ENCODE measurements at places on chromosomes 4 and X.

DNA sequence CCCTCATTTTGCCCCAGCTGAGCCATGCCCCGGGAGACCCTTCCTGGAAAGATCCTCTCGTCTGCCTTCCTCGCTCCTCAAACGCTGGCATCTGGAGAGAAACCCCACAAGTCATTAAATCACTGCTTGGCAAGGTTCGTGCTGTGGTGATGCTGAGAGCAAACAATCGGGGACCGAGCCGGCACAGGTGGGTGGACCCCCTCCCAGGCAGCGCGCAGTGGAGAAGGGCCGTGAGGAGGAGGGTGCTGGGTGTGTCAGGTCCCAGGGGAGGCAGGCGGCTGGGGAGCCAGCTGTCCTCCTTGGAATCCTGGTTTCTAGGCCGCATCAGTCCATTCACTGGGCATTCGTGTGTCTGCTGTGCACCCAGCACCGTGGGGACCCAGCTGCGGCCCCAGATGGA is 64.9 kb upstream of the PSAPL1 start:
- no peak for DNase-seq

DNA sequence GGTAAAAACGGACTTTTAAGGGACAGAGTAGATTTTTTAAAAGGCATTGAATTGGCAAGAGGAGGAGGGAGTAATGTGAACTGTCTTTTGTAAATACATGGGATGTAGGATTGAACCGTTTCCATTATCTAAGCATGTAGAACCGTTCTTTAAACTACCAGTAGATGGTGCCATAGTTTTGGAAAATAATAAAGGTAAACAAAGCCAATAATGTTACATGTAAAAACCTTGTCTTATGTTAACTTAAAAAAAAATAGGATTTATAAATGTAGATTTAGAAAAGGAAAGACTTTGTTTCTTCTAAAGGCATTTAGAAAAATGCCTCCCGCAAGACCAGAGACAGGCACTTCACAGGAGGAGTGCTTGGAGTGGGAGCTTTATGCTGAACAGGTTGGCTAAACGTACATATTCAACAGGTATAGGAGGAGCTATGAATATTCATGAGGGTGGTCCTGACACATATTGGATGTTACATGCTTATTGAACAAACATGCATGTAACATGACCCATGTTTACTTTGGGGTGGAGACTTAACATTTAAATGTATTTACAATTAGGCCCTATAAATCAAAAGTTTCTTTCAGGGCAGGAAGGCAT is 45.5 kb upstream of the FAM241A start:
- DNase-seq, result no peak

- no peak for DNase-seq
These were observed 65.9 kb downstream of the ZNF711 start for GRCh38 chrX:85309717-85310116.

DNA sequence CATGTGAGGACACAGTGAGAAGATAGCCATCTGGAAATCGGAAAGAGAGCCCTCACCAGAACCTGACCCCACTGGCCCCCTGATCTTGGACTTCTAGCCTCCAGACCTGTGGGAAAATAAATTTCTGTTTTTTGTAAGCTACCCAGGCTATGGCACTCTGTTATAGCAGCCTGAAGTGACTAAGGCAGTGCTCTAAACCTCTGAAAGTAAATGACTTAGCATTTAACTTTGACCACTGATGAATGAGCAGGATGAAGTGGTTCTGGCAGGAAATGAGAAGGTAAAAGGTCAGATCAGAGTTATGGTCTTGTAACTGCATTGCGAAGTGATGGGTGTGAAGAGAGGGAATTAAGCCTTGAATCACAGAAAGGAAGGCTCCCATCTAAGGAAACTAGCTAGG is 17.0 kb downstream of the GPAT3 start:
- DNase-seq, result peak; percentile 73

DNA sequence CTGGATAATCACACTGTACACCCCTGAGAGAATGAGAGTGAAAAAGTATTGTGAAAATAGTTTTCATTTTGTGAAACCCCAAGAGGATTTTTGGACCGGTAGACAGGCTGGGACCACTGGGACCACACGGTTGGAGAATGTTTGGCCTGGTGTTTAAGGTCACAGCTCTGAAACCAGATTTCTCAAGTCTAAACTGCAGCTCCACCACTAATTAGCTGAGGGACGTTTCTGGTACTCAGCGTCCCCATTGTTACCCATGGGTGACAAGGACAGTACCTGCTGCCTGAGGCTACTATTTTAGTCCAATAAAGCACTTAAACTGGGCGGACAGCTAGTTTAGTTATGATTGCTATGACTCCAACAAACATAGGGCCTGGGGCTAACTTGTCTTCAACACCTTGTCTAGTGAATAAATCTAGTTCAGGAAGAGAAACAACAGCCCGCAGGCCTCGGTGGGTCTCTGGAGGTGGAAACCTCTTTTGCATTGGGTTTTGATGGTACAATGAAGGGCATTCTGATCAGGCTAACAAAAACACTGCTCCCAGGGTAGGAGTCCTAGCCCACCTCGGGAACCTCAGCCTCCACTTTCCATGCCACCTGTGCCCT is 509 bp upstream of the USP11 start:
- DNase-seq, result no peak

GRCh38 chrX:10235851-10236250 is 79.1 kb downstream of the CLCN4 start:
- no peak for DNase-seq

- DNase-seq, result no peak
These were observed 26.1 kb downstream of the ZRSR2 start for GRCh38 chrX:15816438-15816809.

DNA sequence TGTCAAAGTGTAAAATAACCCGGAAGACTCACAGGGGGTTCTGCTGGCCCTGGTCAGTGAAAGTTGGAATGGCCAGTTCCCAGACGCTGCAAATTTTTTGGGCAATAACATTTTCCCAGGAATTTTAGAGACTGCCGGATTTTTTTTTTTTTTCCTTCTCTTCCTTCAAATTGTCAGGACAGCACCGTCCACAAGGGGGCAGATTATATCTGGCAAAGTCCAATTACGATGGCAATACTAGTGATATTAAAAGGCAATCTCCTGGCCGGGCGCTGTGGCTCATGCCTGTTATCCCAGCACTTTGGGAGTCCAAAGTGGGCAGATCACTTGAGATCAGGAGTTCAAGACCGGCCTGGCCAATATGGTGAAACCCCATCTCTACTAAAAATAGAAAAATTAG is 20.5 kb downstream of the SLC25A5 start:
- DNase-seq, result no peak

DNA sequence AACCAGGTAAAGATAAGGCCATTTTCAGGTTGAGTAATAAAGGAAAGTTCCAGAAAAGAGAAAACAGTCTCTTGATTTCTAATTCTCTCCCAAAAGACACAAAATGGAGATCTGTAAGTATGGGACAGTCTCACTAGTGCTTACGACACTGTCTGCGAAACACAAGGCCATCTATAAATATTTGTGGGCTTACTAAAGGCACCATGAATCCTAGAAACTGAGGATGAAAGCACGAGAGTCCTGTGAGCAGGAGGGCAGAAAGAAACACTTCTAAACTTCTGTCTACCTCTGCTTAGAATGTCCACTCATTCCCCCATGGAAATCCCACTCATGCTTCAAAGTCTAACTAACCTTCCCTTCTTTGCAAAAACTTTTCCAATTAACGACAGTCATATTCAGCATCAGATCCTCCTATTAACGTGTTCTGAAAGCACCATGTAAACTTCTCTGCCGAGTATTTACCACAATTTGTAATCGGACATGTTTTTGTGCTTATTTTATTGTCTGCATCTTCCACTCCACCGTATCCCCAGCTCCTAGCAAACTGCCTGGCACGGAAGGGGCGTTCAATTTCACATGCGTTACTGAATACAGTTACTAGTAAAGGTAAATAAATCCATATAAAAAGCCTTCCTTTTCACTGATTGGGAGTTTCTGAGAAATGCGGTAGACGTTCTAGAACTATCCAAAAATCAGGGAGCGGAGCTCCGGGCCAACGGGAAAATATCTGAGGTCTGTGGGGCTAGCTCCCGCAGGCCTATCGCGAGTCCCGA is 665 bp downstream of the PSMD10 start:
- no peak for DNase-seq

- no peak for DNase-seq
These were observed 14.6 kb downstream of the RAB9B start for GRCh38 chrX:103817502-103817901.

DNA sequence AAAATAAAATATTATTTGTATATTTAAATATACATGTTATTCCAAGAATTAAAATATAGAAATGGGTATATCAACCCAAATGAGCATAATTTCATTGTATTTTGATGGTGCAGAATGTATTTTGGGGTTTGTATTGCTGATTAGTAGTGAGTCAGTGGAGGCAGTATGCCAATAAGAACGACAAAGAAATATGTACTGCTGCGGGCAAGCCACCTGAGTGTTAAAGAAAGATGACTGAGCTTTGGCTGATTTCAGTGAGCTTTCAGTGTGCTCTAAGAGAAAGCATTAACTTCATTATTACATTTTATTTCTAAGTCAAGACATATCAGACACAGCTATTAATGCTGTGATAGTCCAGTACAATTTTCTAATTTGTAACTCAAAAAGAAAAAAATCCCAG is 297.8 kb downstream of the ANK2 start:
- no peak for DNase-seq

GRCh38 chr4:158319880-158320279 is 109.6 kb downstream of the TMEM144 start:
- DNase-seq, result no peak

DNA sequence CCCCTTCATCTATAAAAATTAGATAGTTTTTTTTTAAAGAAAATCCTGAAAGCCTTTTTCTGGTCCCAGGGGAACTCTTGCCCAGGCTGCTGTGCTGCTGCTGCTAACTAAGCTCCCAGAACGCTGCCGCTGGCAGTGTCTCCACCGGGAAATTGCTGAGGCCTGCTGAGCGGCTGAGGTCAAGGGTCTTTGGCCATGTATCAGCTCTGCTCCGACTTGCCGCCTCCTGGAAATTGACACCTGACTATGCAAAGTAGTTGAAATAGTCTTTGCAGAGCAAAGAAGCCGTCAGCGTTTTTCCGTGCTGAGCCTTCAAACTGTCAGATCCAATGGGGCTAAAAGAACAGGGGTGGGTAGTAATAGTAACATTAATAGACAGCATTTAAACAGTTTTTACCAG is 839 bp downstream of the QDPR start:
- no peak for DNase-seq

- no peak for DNase-seq
These were observed 680 bp downstream of the MAEA start for GRCh38 chr4:1290165-1290977.

DNA sequence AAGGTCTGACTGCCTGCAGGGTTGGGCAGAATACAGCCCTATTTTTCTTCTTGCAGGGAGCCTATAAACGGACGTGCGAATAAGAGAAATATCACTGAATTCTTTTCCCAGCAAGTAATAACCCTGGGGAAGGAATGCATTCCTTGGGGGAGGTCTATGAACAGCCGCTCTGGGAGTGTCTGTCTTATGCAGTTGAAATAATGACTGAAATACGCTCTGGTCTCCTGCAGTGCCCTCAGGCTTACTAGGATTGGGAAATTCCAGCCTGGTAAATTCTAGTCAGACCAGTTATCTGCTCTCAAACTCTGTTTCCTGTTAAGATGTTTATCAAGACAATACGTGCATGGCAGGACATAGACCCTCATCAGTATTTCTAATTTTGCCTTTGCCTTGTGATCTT is 72.1 kb upstream of the FAM241A start:
- DNase-seq, result no peak

- DNase-seq, result no peak
These were observed 38.4 kb upstream of the ENPP6 start for GRCh38 chr4:184255871-184256642.

DNA sequence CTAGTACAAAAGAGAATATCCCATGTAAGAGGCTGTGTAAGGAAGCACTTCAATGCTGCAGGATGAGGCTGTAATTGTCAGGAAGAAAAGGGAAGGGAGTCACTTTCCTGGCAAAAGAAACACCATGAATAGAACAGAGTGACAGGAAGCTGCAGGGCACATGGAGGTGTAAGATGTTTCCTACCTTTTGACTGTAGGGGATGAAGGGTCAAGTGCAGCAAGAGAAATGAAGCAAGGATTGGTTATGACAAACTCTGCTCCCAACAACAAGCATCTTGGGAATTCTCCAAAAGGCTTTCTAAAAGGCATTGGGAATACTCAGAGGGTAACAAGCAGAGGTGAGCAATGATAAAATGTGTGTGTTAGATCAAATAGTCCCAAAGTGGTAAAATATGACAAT is 74.3 kb upstream of the NPY2R start:
- DNase-seq, result no peak

DNA sequence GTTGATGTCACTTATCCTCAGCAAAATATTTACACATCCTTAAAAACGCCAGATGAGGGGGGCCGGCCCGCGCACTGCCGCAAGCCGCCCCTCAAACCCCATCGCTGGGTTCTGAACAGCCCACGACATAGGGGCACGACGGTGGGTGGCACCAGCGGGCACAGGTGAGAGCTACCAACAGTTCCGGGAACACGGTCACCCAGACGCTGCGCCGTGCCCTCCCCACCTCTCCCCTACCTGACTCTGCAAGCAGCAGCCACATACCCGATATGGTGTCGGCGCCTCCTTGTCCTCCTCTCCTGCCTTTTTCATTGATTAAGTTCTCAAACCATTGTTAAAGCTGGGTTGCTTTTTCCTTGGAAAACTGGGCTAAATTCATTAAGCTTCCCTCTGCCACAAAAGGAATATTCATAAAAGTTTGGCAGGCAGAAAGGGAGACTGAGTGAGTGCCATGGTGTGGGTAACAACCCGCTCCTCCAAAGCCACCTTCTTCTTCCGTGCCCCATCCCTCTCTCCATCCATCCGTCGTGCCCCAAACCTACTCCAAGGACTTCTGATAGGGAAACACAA is 1.4 kb downstream of the RAI2 start:
- no peak for DNase-seq

DNA sequence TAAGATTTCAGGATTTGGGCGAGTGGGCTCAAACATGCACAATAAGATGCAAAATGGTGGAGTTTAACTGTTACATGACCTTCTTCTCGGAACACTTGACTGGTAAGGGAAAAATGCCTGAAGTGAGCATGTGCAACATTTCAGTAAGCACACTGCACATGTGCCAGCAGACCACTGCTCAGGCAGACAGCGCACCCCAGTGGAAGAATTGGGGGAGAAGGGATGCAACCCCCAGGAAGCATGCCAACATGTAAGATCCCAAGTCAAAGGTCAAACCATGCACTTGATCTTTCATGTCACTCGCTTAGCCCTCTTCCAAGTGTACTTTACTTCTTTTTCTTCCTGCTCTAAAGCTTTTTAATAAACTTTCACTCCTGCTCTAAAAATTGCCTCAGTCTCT is 256.3 kb downstream of the CENPC start:
- DNase-seq, result no peak

GRCh38 chrX:19003756-19004155 is 19.8 kb upstream of the PHKA2 start:
- DNase-seq, result no peak

DNA sequence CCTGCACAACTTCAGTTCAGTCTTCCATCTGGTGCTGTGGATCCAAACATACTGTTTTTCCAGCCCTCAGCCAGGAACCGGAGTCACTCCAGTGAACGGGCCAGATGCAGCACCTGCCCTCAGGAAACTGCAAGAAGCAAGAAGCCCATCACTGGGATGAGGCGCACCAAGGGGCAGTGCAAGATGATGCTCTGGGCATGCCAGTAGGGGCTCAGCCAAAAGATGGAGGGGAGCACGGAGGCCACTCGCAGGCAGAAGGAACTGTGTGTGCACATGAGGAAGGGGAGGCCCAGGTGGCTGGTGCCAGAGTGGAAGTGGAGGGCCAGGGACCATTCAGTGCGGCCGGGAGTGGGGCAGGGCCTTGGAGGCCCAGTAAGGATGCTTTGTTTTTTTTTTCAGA is 161.7 kb upstream of the MAMLD1 start:
- DNase-seq, result no peak

GRCh38 chr4:13865871-13866669 is 238.5 kb upstream of the BOD1L1 start:
- no peak for DNase-seq
